WTC11 (cell line): ENCODE measurements at places on chromosomes 5 and 9. TPM values are rescaled to one million over a fixed set of nuclear protein-coding genes. Genes with fewer than 3 reads are reported as not detected.

GRCh38 chr9:92276331-92277032, 17.0 kb downstream of the IARS1 start:
- no peak overlapping the region for H3K27ac ChIP-seq
- peaks cover 89% of the 10 kb centered on the region for H3K36me3 ChIP-seq
- DNase-seq: no peak
- no peaks in the 10 kb centered on the region for H3K4me1 ChIP-seq
- H3K4me3 ChIP-seq: no peak overlapping the region

DNA sequence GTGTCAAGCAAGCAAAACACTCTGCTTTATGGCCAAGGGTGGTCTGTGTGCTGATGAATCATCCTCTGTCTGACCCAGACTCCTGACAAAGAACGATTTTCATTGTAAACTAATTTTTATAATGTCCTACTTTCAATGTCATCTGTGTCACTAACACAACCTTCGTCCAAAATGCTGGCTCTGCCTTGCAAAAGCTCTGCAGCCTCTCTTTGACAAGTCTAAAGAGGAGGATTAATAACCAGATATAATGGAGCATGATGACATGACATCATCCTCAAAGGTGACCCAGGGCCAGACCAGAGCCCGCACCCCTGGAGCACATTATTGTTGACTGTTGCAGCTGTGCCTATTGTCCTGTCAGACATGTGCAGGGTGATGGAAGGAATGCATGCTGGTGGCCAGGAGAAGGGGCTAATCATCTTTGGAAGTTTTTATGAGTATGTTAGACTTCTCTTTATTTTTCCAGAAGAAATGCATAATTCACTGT, 589.4 kb downstream of the NR2F1-AS1 start:
- DNase-seq: no peak
- no peak overlapping the region for H3K27ac ChIP-seq
- no peak overlapping the region for H3K4me3 ChIP-seq
- peaks cover 12% of the 10 kb centered on the region for H3K36me3 ChIP-seq
- H3K27me3 ChIP-seq: no peaks in the 10 kb centered on the region; the same call in 1 of the 2 replicates

DNA sequence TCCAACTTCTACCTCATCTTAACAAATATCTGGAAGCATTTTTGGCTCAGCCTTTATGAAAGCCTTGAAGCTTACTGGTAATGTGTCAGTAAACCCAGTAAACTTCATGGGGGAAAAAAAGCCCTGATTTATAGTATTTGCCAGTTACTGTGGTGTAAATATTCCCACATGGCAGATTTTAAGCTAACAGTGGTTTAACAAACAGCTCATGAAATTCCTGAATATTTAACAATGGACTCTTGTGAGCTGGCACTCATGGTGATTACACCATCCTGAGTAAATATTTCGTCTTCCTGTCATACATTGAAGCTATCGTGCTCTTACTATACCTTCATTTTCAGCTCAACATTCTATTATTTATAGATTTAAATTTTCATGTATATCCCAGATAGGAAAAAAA, 57.0 kb upstream of the ACOT12 start:
- H3K27ac ChIP-seq: no peak overlapping the region
- no peaks in the 10 kb centered on the region for H3K27me3 ChIP-seq
- peaks cover 8% of the 10 kb centered on the region for H3K4me1 ChIP-seq
- H3K4me3 ChIP-seq: no peak overlapping the region

GRCh38 chr5:98913911-98914310, 14.9 kb downstream of the CHD1 start:
- no peak for DNase-seq
- no peak overlapping the region for H3K27ac ChIP-seq
- H3K4me3 ChIP-seq: no peak overlapping the region
- H3K27me3 ChIP-seq: no peaks in the 10 kb centered on the region

GRCh38 chr5:116395226-116395625, 179.4 kb downstream of the SEMA6A start:
- H3K27me3 ChIP-seq: no peaks in the 10 kb centered on the region
- H3K36me3 ChIP-seq: no peaks in the 10 kb centered on the region
- H3K4me1 ChIP-seq: peaks cover 9% of the 10 kb centered on the region
- H3K27ac ChIP-seq: no peak overlapping the region
- DNase-seq: no peak
- H3K4me3 ChIP-seq: no peak overlapping the region

- DNase-seq: peak; percentile 8
- no peaks in the 10 kb centered on the region for H3K27me3 ChIP-seq
- H3K4me3 ChIP-seq: no peak overlapping the region
Observed at GRCh38 chr5:179257176-179257682, 88.0 kb downstream of the ADAMTS2 start.

- no peaks in the 10 kb centered on the region for H3K36me3 ChIP-seq
- peaks cover 25% of the 10 kb centered on the region for H3K4me1 ChIP-seq
- no peaks in the 10 kb centered on the region for H3K27me3 ChIP-seq
- peak overlapping the region; percentile 75; the same call in 1 of the 2 replicates for H3K27ac ChIP-seq
- DNase-seq: peak; percentile 35
Observed at GRCh38 chr5:142597546-142598337, 88.1 kb downstream of the FGF1 start.

- no peak overlapping the region for H3K4me3 ChIP-seq
- H3K27me3 ChIP-seq: no peaks in the 10 kb centered on the region
- DNase-seq: no peak
- no peaks in the 10 kb centered on the region for H3K36me3 ChIP-seq
Observed at GRCh38 chr9:127723444-127723843, 7.6 kb downstream of the TTC16 start.

DNA sequence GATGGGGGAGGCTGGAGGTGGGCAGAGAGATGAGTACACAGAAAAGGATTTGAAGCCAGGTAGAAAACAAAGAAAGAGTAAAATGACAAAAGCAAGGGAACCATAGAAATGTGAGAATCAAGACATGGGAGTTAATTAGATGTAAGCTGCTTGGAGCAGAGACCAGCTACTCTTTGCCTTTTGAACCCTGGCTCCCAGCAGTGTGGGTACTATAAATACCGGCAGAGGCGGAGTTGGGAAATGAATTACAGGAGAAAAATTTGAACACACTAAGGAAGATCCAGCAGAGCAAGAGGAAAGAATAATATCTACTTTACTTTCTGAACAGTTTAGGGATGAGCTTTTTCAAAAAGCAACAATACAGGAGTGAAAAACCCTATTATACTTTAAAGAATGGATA, 36.5 kb downstream of the KIF24 start:
- no peak overlapping the region for H3K4me3 ChIP-seq
- H3K4me1 ChIP-seq: no peaks in the 10 kb centered on the region
- DNase-seq: no peak
- H3K27ac ChIP-seq: no peak overlapping the region
- H3K27me3 ChIP-seq: no peaks in the 10 kb centered on the region

GRCh38 chr9:85292261-85292660, 449.5 kb downstream of the AGTPBP1 start:
- peaks cover 9% of the 10 kb centered on the region for H3K36me3 ChIP-seq
- no peak overlapping the region for H3K4me3 ChIP-seq
- H3K4me1 ChIP-seq: no peaks in the 10 kb centered on the region
- no peak overlapping the region for H3K27ac ChIP-seq
- no peak for DNase-seq
- H3K27me3 ChIP-seq: peaks cover 10% of the 10 kb centered on the region

DNA sequence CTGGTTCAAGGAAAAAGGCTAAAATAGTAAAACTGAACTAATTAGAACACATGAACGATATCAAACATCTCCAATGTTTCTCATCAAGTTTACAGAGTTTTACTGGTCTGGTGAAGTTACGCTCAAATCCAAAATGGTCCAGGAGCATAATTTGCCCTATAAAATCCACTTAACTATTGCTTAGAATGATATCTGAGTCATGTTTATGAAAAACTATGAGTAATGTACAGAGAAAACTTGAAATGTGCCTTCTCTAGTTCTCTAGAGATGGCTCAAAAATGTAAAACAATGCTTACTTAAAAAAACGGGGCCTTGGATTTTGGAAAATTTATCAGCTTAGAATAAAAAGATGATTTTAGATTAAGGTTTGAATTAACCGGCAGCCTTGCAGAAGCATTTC, 108.1 kb downstream of the FBXW11 start:
- no peak overlapping the region; the same call in 1 of the 2 replicates for H3K27ac ChIP-seq
- no peaks in the 10 kb centered on the region for H3K27me3 ChIP-seq
- peaks cover 14% of the 10 kb centered on the region for H3K4me1 ChIP-seq
- no peak for DNase-seq
- no peak overlapping the region for H3K4me3 ChIP-seq

DNA sequence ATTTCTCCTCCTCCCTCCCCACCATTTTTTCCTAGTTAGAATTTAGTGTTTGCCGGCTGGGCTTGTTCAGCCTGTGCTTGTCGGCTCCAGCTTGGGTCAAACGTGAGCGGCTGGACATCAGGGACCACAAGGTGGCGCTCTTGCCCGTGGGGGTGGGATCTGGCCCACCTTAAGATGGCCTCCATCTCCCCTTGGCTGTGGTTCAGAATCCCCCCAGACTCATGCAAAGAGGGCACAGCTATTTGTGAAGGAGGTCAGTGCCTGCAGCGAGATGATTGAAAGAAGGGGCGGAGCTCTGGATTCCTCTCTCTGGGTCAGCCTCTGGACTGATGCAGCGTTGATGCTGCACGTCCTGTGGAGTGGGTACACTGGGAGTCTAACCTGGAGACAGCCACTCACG, 283.3 kb upstream of the TUT7 start:
- no peak overlapping the region for H3K4me3 ChIP-seq
- peaks cover 11% of the 10 kb centered on the region for H3K4me1 ChIP-seq
- no peak overlapping the region for H3K27ac ChIP-seq

GRCh38 chr5:74183041-74183440, 457.5 kb downstream of the ENC1 start:
- peaks cover 3% of the 10 kb centered on the region; the same call in 1 of the 2 replicates for H3K36me3 ChIP-seq
- no peak overlapping the region for H3K4me3 ChIP-seq

DNA sequence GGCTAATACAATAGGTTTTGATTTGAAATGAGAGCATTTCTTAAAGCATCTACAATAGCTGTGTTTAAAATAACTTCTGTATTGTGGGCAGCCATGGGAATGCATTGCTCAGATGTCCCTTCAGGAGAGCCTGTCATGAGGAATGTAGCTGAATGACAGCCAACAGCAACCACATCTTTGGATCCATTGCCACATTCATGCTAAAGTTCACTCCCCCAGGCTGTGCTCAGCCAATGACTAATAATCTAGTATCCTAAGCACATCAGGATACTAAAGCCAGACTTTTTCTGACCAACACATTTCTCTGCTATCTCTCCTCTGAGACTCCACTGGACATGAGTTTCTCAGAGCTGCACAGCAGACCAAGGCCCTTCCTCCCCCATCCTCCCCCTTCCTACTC, 45.5 kb downstream of the HTR1A start:
- no peak overlapping the region for H3K4me3 ChIP-seq
- peaks cover 32% of the 10 kb centered on the region for H3K4me1 ChIP-seq
- peaks cover 5% of the 10 kb centered on the region; the same call in 1 of the 2 replicates for H3K36me3 ChIP-seq
- no peak overlapping the region for H3K27ac ChIP-seq
- DNase-seq: no peak

DNA sequence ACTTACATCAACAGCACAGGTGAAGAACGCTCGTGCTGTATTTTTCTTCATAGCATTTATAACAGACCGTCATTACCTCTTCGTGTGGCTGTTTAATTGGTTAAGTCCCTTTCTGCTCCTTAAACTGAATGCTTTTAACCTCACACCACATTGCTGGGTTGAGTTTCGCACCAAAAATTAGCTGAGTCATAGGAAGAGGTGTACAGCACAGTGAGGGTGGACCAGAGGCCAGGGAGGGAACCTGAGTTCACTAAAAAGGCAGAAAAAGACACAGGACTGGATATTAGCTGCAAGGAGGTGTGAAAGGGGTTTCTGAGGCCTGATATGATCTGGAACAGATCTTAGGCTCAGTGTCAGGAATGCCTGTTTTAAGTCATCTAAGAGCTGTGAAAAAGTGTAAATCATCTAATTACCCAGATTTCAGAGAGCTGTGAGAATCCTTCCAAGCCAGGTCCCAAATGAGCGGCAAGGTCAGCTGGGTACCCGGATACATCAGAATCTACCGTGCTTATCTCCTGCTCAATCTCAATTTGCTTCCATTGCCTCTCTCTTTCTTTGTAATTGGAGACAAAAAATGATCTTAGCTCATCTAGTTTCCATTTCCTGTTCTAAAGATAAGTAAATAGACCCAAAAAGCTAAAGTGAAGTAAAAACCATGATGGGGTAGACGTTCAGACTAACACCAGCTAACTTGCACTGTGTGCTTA, 7.1 kb upstream of the CFAP90 start:
- H3K27ac ChIP-seq: no peak overlapping the region
- no peak for DNase-seq
- H3K36me3 ChIP-seq: peaks cover 17% of the 10 kb centered on the region
- H3K4me3 ChIP-seq: no peak overlapping the region
- peaks cover 2% of the 10 kb centered on the region; the same call in 1 of the 2 replicates for H3K4me1 ChIP-seq
- peaks cover 5% of the 10 kb centered on the region for H3K27me3 ChIP-seq

DNA sequence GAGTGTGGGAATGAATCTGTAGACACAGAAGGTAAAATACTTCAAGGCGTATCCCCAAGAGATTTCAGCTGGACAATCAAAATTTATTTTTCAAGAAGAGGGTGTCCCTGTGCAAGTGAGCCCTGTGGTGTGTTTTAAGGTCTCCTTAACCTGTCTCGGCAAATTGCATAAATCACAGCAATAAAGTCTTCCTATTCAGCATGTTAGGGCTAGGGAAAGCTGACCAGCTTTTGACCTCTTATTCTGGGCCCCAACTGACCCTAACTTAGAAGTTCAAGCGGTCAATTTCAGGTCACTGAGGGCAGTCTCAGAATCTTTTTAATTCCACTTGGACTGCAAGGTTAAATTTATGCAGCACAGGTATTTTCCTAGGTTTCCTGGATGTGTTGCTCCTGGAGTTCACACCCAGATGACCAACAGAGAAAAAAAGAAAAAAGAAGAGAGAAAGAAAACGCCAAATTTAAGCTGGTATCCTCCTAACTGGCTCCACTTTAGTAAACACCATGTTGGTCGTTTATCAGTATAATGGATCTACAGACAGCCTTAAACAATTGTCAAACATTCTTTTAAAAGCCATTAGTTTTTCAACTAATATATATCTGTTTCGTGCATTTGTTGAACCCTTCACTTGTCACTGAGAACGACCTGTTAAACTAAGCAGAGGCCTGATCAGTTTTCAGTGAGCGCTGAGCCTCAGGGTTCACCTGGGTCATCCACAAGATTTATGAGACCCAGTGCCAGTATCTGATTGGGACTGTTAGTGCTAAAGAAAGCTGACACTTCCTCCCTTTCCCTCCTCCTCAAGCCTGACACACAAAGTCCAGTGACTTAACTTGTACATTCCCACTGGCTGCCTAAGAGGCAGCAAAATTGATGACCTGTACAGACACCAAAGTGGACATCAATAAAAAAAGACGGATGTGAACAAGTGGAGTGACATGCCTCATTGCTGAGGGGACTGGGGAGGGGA, 546.1 kb downstream of the NR2F1-AS1 start:
- no peak overlapping the region for H3K4me3 ChIP-seq
- no peaks in the 10 kb centered on the region for H3K36me3 ChIP-seq
- no peaks in the 10 kb centered on the region for H3K27me3 ChIP-seq
- H3K4me1 ChIP-seq: no peaks in the 10 kb centered on the region

- H3K4me3 ChIP-seq: no peak overlapping the region
- H3K27me3 ChIP-seq: no peaks in the 10 kb centered on the region
- H3K36me3 ChIP-seq: peaks cover 13% of the 10 kb centered on the region
- H3K4me1 ChIP-seq: peaks cover 59% of the 10 kb centered on the region
Observed at GRCh38 chr5:14251733-14252132, 108.6 kb downstream of the TRIO start.

- H3K4me1 ChIP-seq: peaks cover 58% of the 10 kb centered on the region
- no peaks in the 10 kb centered on the region for H3K36me3 ChIP-seq
- no peak overlapping the region; the same call in 1 of the 2 replicates for H3K4me3 ChIP-seq
- DNase-seq: peak; percentile 37
Observed at GRCh38 chr5:72125941-72126620, 18.8 kb downstream of the MAP1B start.

The MYMK gene
- 0.34 TPM in 1 of 3 replicates, not detected in the others for total RNA-seq

The LRRC8A gene
- total RNA-seq: 63.8 to 83.5 TPM (median 64.5 TPM) in 3 replicates

The SIT1 gene
- total RNA-seq: 4.1 to 7.2 TPM (median 5.4 TPM) in 3 replicates

The TLX3 gene
- total RNA-seq: 0.11 to 0.16 TPM in 2 of 3 replicates, not detected in the other

The JAKMIP2 gene
- 10.9 to 11.9 TPM (median 11.8 TPM) in 3 replicates for total RNA-seq

The FOXD4L4 gene
- total RNA-seq: 0.14 TPM in 1 of 3 replicates, not detected in the others

The FOXD1 gene
- total RNA-seq: 7.0 to 10.3 TPM (median 7.9 TPM) in 3 replicates

The PARP8 gene
- 23.2 to 28.5 TPM (median 28.2 TPM) in 3 replicates for total RNA-seq

The DBH gene
- 0.23 to 0.34 TPM (median 0.24 TPM) in 3 replicates for total RNA-seq
